Stimulated activated CD4-positive, alpha-beta T cell treated with anti-CD3 and anti-CD28 coated beads, Interleukin-12 subunit alpha, Interleukin-12 subunit beta, amount 100 ng/mL, for 24 hours (primary cell): ENCODE measurements at places on chromosomes 2 and 18.

- DNase-seq = no peak
Measured at GRCh38 chr2:141055531-141055930, 1075.3 kb downstream of the LRP1B start.

GRCh38 chr18:42048158-42048557 is 93.1 kb downstream of the PIK3C3 start:
- no peak for DNase-seq

DNA sequence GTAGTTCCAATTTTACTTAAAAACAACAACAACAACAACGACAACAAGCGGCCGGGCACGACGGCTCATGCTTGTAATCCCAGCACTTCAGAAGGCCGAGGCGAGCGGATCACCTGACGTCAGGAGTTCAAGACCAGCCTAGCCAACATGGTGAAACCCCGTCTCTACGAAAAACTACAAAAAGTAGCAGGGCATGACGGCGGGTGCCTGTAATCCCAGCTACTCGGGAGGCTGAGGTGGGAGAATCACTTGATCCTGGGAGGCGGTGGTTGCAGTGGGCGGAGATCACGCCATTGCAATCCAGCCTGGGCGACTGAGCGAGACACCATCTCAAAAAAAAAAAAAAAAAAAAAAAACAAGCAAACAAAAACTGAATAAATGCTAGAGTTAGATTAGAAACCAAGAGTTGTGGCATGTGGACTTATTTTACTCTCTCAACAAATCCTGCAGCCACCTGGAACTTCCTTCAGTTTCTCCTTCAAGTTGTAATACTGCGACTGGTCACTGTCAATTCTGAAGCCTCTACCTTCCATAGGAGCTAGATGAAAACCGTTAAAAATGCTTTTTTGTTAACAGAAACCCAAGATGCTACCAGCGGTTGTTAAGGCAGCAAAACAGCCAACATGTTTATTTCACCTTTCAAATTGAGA is 1.3 kb downstream of the ATP5F1A start:
- no peak for DNase-seq

- no peak for DNase-seq
Measured at GRCh38 chr2:112812318-112813267, 24.0 kb downstream of the IL1B start.

DNA sequence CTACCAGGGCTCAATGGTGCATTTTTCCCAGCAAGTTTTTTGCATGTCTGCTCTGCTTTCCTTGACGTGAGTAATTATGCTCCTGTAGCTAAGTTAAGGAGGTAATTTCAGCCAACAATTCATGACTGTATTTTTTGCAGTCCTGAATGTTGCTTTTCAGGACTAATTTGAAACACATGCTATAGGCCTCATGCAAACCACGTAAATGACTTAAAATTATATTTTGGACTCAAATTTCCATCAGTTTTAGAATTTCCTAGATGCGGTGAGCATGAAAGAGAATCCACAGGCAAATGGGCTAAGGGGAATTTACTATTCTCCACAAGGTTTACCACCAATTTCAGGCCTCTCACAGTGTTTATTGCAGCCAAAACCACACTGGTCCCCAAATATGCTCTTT is 589.9 kb upstream of the LRRTM1 start:
- DNase-seq = no peak

DNA sequence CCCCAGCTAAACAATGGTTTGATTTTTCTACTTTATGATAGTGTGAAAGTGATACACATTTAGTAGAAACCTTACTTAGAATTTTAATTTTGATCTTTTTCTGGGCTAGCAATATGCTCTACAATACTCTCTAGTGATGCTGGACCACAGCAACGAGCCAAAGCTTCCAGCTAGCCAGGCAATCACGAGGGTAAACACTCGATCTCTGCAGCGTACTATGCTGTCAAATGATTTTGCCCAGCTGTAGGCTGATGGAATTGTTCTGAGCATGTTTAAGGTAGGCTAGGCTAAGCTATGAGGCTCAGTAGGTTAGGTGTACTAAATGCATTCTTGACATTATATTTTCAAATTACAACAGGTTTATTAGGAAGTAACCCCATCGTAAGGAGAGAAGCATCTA is 207.5 kb downstream of the LRRTM4 start:
- no peak for DNase-seq

DNA sequence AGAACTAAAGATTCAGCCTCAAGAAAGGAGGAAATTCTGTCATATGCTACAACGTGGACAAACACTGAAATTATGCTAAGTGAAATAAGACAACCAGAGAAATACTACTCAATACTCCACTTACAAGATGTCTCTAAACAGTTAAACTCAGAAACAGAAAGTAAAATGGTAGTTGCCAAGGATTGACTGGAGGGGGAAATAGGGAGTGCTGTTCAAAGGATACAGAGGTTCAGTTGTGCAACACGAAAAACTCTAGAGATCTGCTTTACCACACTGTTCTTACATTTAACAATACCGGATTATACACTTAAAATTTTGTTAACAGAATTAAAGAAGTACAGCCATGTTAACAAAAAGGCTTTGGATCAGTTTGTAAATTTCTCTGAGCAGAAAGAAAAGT is 39.8 kb upstream of the C2orf15 start:
- no peak for DNase-seq

GRCh38 chr2:142259356-142259755 is 128.5 kb upstream of the LRP1B start:
- no peak for DNase-seq

DNA sequence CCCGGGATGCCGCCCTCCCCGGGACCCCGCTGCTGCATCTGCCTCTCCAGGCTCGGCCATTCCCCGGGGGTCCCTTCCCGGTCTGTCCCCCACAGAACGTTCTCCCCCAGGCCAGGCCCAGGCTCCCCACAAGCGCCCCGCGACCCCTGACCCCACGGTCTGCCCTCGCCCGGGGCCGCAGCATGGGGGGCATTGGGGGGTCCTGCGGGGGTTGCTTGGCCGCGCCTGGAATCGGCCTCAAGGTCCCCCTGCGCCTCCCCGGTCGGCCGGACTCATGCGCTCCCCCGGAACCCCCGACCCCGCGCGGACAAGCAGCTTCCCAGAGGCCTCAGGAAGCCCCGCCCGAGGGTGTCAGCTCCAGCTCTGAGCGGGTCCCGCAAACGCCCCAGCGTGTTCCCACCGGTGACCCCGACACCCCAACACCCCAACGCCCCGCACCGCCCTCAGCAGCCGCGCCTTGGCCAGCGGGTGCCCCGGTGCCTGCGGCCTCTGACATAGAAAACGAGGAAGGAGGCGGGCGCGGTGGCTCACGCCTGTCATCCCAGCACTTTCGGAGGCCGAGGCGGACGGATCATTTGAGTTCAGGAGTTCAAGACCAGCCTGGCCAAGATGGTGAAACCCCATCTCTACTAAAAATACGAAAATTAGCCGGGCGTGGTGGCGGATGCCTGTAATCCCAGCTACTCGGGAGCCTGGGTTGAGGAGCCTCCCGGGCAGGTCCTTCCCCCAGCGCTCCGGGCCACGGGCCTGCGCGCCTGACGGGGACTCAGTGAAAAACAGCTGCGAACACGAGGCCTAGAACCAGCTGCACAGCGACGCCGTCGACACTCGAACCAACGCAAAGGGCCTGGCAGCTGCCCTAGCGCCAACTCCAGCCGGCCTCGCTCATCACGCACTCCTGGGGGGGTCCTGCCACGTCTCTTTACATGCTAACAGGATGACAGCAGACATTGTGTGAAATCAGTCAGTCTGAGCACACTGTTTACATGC is 61.8 kb upstream of the CTDP1 start:
- DNase-seq = no peak

DNA sequence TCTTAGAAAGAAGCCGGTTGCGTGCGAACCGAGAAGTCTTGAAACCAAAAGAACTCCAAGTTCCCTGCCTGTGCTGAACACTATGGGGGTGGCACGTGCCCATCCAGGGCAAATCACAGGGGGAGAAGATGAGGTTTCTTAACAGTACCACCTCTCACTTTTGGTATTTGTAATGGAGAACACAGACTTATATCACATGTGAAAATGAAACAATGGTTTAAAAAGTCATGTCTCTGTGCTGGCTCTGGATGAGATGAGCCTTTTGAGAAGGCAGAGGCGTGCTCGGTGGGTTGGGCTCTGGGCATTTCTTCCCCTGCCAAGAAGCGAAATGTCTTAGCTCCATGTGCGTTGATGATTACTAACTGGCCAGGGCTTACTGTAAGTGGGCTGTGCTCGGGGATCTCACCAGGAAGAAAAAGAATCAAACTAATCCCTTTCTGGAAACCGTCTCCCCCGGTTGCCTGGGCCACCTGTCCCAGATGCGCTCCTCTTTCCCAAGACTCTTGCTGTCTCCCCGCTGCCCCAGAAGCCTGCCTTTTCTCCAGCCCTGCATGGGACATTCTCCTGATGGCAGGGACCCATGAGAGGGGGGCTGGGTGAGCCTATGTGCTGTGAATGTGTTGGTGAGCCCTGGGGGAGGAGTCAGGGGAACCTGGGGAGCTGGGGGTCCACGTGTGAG is 252.9 kb downstream of the PRKCE start:
- no peak for DNase-seq

DNA sequence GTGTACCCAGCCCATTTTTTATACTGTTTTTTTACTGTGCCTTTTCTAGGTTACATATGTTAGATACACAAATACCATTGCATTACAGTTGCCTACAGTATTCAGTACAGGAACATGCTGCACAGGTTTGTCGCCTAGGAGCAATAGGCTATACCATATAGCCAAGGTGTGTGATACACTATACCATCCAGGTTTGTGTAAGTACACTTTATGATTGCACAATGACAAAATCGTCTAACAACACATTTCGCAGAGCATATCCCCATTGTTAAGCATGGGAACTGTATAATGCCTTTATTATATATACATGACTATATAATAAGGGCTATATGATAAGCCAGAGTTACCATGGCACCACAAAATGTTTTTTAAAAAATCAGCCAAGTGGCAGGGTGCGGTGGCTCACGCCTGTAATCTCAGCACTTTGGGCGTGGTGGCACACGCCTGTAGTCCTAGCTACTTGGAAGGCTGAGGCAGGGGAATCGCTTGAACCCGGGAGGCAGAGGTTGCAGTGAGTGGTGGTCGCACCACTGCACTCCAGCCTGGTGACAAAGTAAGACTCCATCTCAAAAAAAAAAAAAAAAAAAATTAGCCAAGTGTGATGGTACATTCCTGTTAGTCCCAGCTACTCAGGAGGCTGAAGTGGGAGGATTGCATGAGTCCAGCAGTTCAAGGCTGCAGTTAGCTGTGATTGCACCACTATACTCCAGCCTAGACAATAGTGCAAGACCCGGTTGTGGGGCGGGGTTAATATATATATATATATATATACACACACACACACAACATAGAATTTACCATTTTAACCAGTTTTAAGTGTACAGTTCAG is 2.8 kb upstream of the CENPA start:
- DNase-seq = no peak

DNA sequence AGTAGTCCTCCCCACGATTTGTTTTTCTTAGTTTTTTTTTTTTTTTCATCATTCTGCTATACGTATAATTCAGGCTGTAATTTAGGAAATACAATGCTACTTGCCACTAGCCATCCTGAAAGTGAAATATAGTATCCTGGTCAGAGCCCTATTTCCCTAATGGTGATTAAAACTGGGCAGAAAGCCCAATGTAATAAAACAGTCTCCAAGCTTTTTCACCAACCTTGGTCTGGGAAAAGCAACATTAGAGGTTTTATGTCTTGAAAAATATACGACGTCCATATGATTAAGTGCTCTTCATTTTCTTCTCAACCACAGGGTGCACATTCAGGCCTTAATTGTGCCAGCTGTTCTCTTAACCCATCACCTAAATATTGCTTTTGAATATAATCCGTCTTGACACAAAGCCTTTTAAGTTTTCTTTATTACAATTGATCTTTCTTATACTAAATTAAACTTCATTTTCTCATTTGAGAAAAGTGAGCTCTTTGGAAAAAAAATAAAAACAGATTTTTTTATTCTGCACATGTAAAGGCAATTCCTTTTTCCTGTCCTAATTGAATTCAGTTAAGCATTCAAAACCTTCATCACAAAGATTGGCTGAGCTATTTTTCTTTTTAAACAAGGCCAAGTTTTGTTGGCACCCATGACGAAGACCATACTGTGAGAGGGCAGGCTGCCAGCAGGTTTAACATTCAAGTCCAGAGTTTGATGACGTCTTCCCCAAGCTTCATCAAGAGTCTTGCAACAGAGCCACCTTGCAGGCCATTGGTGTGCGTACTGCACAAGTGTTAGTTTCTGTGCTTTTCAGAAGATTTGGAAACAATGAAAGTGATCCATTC is 52.7 kb downstream of the MAP2 start:
- DNase-seq = no peak

DNA sequence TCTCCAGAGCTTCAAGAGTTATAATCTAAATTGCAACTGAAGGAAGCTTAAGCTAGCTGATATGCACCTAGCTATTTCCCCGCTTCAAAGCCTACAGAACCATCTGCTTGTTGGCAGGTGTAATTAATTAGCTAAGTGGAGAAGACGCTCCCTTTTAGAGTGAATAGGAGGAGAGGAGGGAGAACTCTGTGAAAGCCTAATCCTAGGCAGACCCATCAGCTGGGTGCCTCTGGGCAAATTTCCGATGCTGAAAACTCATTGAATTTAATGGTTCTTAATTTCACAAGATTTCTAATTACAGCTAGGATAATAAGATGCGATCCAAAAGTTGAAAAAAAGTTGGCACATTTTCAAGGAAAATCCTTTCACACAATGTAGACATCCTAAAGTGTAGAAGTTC is 735.9 kb downstream of the ERBB4 start:
- no peak for DNase-seq

DNA sequence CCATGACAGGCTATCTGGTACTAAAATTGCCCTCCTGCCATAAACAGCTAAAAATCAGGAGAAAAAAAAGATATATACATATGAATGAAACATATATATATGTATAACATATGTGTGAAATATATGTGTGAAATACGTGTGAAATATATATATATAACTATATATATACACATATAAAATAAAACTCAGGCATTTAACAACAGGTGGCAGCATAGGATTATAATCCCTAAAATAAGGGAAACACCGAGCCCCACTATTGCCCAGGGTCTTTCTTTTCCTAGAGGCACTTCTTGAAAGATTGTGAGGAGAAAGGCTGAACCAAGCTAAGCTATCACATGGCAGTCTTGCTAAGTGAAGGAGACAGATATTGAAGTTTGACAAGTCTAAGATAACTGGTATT is 65.9 kb upstream of the CYTIP start:
- DNase-seq = no peak

DNA sequence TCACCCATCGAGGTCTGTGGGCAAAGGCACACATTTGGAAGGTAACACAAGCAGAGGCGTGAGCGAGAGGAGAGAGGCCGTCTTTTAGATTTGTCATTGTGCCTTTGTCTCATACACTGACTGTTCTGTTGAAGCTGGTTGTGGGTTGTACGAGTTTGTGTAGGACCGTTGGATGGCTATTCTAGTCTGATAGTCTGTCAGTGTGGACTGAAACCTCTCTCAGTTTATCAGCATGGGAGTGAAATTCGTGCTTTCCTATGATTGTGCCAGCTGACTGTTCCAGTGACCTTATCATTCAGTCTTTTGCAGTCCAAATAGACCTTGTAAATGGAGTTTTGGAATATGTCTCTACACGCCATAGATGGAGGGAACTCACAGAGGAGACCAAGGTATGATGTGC is 143.5 kb downstream of the LDLRAD4 start:
- DNase-seq = no peak
